ENCODE measurements at places on chromosomes 3 and 15.

GRCh38 chr3:129295286-129295685, 16.6 kb downstream of the HMCES start:
- DNase-seq = no peak

DNA sequence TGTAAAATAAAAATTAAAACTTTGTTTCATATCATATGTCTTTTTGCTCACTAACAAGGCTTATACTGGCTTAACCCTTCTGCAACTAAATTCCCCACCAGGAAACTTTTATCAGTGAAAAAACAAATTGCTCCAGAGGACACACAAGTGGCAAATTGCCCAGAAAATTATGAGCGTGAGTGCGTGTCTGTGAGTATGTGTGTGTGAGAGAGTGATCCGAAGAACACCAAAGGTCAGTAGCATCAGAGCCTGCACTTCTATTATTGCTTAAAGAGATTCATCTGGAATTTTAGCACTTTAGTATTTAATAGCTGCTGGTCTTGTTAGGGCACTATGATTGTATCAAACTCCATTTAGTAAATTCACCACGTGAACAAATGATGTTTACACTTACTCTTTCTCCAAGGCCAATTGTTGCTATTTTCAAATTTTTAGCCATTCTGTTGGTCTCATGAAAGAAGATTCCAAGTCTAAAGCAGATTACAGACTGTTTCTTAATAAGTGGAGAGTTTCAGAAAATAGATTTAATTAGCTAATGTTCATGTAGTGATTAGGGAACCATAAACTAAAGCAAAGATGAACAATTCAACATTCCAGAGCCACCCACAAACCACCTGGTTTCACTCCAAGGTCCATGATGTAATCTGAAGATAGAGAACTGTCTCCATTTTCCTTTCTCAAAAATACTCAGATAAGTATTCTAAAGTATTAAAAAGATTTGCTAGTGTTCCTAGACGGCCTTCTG, 91.1 kb upstream of the IL12A start:
- peak; percentile 43 for DNase-seq

- no peak for DNase-seq
Observed at GRCh38 chr3:195236076-195236798, 34.7 kb downstream of the XXYLT1 start.

- no peak for DNase-seq
Observed at GRCh38 chr3:133882986-133883586, 12.6 kb downstream of the RAB6B start.

DNA sequence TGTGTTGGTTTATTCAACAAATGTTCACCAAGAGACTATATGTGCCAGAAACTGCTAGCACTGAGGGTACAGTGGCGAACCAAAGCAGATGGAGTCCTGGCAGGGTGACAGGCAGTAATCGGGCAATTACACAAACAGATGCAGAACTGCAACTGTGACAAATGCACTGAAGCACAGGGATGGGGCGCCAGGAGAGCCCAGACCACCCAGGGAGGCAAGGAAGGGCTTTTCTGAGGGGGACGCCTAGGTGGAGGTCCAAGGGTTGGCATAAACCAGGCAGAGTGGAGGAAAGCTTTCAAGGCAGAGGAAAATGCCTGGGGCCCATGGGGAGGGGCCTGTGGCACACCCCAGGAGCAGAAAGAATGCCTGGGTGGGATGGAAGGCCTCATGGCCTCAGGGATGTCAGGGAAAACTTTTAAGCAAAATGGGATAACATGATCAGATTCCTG, 5.5 kb downstream of the DIS3L start:
- peak; percentile 7 for DNase-seq

DNA sequence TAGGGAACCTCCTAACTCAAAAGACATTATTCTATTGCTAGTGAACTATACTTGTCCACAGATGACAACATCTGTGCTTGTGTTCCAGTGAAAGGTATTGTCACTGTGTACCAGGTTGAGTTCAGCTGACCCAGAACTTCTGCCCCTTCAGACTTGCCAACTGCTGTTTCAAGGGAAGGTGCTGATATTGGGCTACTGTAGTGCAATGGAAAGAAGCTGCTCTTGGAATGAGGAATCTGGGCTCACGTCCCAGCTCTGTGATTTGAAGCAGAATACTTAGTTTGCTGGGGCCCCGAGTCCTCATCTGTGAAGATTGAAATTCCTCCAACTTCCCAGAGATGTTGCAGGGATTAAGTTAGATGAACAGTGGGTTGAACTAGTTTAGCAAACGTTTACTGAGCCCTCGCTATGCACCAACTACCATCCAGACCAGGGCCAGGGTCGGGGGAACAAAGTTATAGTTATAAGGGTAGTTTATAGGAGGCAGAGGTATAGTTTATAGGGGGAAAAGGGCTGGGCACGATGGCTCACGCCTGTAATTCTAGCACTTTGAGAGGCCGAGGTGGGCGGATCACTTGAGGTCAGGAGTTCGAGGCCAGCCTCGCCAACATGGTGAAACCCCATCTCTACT, 15.9 kb upstream of the UMPS start:
- peak; percentile 48 for DNase-seq

DNA sequence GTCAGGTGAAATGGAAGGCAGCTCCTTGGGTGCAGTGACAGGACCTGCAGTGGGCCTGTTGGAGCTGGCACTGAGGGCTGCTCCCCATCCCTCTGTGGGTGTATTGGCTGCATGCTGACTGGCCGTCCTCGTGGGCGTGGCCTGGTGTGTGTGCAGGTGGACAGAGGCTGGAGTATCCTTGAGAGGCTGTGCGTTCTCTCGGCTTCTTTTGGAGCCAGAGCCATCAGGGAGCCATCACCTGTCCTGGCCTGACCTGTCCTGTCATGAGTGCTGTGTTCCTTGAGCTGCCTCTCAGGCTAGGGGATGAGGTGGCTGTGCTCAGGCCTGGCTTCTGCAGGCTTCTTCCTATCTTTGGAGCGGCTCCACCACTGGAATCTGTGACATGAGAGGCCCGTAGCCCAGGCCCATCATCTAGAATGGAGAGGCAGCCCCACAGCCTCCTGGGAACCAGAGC, 61.5 kb downstream of the APBA2 start:
- no peak for DNase-seq

DNA sequence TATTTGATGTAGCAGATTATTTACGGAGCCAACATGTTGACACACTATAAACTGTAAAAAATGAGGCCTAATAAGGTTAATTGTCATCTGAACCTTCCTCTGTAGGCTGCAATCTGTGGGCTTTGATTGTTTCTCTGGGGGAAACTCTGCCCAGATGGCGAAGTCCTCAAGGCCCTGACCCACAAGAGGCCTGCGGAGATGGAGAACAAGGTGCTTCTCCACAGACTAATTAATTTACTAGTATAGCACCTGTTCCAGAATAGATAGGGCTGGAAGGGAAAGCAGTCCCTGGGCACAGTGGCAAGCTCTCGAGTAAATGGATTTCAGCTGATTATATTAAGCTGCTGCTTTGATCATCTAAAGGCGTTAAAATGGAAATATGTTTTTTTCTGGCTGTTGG, 338.8 kb upstream of the DNAJC19 start:
- no peak for DNase-seq

DNA sequence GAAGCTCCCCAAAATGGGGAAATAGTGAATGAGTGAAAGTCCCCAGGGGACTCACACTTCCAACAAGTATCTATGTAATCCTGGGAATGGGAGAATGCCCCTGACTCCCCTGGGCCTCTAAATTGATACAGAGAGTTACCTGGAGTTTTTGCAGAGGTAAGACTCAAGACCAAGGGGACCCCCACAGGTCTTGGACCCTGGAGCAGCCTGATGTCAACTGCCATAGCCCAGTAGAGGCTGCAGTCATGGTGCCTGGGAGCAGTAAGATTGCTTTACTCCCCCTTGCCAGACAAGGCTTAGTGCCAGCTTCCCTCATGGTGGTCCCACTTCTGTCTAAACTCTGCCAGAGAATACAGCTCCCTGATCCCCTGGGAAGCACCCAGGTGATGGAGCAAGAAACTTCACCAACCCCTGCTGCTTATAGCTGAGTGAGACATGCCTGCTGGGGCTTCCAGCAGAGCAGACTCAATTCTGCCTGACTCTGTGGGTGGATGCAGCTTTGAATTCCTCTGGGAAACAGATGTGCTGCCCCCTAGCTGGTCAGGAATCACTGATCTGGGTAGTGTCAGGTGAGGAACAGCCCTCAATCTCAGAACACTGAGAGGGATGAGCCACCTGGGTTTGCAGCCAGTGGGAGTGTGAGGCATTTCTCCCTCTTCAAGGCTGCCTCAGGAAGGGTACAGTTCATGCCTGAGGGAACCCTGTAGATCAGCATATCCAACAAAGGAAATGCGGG, 485.9 kb downstream of the NSUN3 start:
- DNase-seq = no peak

- no peak for DNase-seq
Observed at GRCh38 chr15:82945326-82945725, 7.2 kb downstream of the HOMER2 start.

GRCh38 chr15:81375461-81375860, 1.4 kb upstream of the TMC3 start:
- no peak for DNase-seq

- DNase-seq = no peak
Observed at GRCh38 chr3:176969506-176969905, 227.8 kb downstream of the TBL1XR1 start.

GRCh38 chr3:46349484-46350261, 4.2 kb upstream of the CCR2 start:
- no peak for DNase-seq

GRCh38 chr3:46091046-46091445, 63.8 kb upstream of the XCR1 start:
- DNase-seq = no peak

- DNase-seq = peak; percentile 28
Observed at GRCh38 chr3:49723296-49723627, 489 bp downstream of the GMPPB start.

- DNase-seq = peak; percentile 93
Observed at GRCh38 chr3:52831500-52832301, 1.2 kb upstream of the ITIH4 start.

DNA sequence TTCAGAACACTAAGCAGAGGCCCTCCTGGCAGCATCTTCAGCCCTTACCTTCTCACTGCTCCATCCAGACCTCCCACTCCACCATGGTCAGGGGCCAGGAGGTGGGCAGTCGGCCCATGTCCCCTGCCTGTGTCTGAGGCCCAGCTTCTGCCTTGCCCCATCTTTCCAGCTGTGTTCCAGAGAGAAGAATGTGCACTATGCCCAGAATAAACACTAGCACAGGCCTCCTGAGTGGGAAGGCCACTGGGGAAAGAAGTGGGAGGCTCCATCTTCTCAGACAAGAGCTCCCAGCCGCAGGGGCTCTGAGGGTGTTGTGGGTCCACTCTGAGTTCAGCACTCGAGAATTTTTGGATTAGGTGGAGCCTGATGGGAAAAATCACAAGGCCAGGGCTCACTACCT, 44.5 kb downstream of the ADCY5 start:
- DNase-seq = no peak

All from AG08395 (cell line).